ENCODE measurements at places on chromosomes 5 and 9.

GRCh38 chr5:118015511-118015910, 972.8 kb downstream of the DTWD2 start:
- no peak for DNase-seq

DNA sequence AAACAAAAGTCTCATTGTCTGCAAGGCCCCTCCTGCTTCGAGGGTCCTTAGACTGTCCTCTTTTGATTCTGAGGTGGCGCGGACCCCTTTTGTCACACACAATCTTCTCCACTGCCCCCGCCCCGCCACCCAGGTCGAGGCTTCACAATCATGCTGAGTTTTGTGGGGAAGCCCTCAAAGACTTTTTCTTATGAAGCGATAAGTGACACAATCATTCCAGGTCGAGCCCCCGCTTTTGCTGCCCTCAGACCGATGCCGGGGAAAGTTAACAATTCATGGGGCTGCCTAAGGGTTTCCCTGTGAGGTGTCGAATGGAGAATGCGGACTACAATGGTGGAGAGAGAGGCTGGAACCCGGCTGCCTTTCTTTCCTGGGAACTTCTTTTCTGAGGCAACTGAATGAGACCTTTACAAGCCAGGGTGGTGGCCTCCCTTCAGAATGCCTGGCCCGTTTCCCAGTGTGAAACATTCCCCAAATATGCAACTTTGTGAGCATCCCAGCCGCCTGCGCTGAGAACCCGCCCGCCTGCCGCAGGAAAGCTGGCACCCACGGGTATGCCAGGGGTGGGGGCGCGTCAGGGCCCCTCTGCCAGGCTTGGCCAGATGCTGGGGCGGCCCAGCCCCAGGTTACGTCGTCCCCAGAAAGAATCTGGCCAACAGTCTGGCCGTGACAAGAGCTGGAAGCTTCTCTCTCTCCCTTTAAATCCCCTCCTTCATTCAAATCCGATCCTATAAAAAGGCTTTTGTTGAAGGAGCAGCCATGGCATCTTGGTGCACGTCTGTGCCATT, 71.9 kb downstream of the MAP1B start:
- no peak for DNase-seq

DNA sequence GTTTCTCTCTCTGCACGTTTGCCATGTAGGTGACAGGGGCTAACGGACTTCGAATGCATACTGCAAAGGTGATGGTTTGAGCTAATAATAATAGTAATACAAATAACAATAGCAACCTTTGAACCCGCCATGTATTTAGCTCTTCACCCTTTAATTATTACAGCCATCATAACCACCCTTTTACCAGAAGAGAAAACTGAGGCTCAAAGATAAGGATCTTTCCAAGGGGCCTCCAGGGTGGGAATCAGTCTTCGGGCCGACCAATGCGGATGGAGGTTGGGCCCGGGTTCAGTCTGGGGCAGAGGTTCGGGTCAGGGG, 494 bp downstream of the CDKN2AIPNL start:
- no peak for DNase-seq

DNA sequence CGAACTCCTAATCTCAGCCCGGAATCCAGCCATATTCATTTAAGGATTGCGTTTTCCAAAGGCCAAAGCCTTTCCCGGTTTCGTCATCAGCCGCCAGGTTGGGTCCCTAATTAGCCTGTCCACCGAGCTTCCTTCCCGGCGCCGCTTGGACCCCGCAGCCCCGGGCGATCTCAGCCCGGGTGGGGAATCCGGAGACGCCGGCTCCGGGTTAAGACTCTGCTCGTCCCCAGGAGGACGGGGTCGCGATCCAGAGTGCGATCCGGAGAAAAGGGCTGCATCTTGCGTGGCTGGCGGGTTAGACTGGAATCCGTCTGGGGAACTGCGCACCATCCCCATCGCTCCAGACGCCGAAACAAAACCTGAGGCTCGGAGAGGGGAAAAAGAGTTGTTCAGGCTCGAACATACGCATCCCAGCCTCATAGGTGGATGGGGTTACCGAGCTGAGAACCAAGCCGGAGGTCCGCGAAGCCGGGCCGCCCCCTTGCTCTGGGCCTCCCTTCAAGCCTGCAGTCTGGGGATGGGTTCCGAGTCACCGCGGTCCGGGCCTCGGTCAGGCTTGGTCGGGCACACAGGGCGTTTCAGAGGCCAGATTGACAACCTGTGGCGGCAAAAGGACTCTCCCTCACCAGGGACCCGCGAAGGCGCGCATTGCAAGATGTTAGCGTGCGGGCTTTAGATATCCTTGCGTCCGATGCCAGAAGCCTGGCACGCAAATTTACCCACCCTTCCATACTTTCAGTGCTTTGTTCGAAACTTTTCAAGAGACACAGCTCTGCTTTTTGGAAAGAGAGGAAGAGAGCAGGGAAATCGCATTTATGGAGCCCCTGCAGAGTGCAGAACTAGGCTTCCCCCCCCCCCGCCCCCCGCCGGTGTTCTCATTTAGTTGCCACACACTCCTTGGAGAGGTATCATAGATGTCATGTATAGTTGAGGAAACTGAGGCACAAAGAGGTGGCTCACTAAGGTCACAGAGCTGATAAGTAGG, 7.9 kb downstream of the MSX2 start:
- no peak for DNase-seq

- no peak for DNase-seq
Measured at GRCh38 chr9:16058131-16058549, 505.3 kb downstream of the CCDC171 start.

- DNase-seq: no peak
Measured at GRCh38 chr9:124419832-124420489, 4.7 kb upstream of the PSMB7 start.

DNA sequence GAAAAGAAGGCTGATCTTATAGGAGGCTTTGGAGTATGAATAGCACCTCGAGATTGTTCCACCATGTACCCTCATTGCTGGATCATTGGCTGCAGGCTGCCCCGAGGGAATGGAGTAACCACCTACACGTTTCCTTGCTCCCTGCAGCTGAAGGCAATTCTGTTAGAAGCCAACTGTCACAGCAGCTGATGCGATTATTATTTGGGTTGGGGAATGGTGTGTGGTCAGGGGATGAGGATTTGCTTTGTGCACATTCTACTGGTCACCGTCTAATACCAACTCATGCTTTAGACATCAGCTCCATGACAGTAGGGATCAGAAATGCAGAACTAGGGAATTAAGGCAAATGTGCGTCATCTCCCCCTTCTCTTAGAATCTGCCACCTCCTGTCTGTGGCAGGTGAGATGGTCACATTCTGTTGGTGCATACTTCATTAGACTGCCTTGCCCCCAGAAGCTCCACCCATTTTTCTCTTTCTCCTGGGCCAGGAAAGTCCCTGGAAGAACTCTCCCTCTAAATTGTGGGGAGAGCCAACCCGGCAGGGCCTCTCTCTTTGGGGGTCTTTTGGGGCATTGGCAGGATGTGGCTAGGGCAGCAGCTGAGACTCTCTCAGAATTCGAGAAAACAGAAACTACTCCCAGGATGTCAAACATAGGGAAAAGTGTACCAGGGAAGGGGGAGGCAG, 32.8 kb downstream of the NEUROG1 start:
- no peak for DNase-seq

DNA sequence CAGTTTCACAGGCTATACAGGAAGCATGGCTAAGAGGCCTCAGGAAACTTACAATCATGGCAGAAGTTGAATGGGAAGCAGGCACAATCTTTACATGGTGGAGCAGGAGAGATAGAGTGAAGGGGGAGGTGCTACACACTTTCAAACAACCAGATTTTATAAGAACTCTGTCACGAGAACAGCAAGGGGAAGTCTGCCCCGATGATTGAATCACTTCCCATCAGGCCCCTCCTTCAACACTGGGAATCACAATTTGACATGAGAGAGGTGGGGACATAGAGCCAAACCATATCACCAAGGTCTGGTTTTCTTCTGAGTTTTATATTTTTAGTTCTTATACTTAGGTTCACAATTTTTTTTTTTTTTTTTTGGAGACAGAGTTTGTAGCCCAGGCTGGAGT, 16.1 kb downstream of the ZCCHC9 start:
- no peak for DNase-seq

DNA sequence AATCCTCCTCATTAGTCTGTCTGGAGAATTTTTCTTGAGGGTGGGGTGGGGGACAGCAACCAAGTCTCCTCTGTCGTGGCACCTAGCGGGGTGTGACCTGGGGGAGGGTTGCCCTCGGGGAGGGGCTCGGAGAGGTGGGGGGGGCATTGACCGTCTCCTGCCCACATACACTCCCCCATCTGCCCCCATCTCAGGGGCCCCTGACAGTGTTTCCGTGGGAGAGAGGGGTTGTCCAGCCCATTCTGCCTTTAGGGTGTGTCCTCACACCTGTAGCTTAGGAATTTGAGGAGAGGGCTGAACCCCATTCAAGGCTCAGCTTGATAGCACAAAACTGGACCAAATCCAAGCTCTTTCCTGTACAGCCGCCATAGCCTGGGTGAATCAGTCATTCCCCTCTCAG, 5.9 kb upstream of the CXXC5 start:
- no peak for DNase-seq

DNA sequence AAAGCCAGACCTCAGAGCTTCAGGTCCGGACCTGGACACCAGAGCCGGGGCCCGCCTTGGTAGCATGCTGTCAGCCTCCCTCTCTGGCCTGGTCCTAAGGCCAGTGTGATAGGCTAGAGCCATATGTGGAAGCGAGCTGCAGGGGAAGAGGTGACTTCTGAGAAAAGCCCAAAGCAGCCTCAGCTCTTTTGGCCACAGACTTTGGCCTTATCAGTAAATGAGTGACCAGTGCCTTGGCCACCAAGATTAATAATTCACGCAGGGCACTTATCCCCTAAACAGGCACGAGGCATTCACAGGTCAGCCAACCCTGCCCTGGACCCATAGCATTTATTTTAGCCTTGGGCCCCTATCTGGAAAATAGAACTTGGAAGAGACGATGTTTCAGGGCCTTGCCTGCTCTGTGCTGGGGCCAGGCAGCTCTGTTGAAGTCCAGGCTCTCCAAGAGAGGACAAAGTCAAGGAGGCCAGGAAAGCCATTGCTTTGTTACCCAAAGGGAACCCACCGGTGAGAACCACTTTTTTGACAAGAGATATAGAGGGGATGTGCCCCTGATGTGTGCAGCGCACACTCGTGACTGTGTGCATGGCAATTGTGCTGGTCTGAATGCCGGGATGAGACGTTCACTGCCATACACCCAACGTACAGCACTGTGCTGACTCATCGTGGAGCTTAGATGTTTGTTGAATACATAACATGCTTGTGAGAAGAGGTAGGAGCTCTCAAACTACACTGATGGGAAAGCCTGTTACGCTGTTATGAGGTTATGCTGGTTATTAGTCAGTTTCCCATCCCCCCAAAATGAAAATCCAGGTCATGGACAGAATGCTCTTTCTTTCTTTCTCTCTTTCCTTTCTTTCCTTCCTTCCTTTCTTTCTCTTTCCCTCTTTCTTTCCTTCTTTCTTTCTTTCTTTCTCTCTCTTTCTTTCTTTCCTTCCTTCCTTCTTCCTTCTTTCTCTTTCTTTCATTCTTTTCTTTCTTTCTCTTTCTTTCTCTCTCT, 5.0 kb upstream of the SLC34A1 start:
- no peak for DNase-seq

- no peak for DNase-seq
Measured at GRCh38 chr5:59380350-59380951, 513.1 kb downstream of the PDE4D start.

DNA sequence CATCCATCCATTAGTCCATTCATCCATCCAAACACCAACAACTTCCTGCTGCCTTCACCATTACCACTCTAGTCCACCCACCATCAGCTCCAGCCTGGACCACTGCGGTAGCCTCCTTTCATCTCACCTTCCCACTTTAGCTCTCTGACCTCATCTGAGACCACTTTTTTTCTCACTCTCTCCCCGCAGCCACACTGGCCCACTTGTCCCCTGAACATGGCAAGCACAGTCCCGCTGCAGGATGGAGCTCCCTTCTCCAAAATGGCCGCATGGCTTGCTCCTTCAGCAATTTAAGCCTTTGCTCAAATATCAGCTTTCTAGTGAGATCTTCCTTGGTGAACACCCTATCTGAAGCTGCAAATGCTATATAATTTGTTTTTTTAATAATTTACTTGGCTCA, 11.1 kb downstream of the CSF1R start:
- DNase-seq: no peak

- no peak for DNase-seq
Measured at GRCh38 chr5:150960791-150961396, 56.1 kb upstream of the ZNF300 start.

DNA sequence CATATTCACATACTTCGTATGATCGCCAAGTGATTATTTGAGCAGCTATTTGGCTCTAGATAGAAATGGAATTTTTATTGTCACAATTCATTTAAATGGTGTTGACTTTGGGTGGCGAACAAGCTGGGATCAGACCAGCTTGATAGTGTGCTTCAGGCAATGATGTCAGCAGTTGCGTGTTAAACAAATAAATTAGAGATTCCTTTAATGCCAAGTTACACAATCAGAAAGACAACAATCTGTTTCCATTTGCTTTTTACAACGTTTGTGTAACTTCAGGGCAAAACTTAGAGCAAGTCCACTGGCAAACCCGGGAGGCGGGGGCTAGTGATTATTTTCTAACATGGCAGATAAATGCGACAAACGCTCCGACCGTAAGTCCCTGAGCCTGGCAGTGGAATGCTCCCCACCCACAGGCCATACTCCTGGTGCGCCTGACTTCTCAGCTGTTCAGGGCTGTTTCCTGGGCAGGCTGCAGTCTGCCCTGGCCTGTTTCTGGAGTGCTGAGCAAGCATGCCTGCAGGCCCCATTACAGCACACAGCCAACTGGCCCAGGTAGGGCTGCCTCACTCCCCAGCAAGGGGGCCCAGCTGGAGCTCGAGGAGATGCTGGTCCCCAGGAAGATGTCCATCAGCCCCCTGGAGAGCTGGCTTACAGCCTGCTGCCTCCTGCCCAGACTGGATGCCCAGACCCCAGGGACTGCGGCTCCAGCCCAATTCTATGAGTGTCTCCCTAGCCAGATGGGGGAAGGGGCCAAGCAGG, 88.7 kb downstream of the BASP1 start:
- no peak for DNase-seq
